ENCODE measurements at places on chromosomes 12 and 14.

- DNase-seq: peak; percentile 29
Measured at GRCh38 chr12:95918194-95918993, 24.0 kb downstream of the CCDC38 start.

GRCh38 chr14:97851428-97851995 is 1054.3 kb downstream of the VRK1 start:
- no peak for DNase-seq

DNA sequence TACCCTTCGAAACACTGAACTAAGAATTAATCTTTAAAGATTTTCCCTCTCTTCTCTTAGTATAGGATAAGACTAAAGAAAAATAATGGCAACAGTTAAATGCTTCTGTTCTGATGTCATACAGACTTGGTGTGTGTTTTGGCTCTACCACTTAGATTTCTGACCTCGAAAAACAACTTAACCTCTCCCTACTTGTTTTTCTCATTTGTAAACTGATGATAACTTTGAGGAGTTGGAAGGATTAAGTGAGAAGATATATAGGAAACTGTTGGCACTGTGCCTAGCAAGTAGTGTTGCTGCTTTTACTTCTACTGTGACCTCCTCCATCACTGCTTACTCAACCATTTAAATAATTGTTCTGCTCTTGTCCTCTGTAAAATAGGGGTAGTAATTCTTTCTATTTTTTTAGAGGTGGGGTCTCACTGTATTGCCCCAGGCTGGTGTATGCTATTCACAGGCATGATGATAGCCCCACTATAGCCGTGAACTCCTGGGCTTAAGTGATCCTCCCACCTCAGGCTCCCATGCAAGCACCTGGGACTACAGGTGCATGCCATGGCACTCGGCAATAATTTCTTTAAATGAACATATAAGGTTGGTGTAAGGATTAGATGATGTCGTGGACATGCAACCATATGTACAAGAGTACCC is 22.4 kb downstream of the PALS1 start:
- no peak for DNase-seq

GRCh38 chr14:90508536-90509254 is 111.9 kb downstream of the CALM1 start:
- DNase-seq: no peak

- no peak for DNase-seq
Measured at GRCh38 chr14:53450871-53451270, 297.7 kb upstream of the DDHD1 start.

DNA sequence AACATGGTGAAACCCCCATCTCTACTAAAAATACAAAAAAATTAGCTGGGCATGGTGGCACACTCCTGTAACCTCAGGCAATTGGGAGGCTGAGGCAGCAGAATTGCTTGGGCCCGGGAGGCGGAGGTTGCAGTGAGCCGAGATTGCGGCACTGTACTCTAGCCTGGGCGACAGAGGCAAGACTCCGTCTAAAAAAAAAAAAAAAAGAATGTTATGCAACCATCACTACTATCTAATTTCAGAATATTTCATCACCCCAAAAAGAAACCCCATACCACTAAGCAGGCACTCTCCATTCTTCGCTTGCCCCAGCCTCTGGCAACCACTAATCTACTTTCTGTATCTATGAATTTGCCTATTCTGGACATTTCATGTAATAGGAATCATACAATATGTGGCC is 68.8 kb upstream of the AMN start:
- no peak for DNase-seq

DNA sequence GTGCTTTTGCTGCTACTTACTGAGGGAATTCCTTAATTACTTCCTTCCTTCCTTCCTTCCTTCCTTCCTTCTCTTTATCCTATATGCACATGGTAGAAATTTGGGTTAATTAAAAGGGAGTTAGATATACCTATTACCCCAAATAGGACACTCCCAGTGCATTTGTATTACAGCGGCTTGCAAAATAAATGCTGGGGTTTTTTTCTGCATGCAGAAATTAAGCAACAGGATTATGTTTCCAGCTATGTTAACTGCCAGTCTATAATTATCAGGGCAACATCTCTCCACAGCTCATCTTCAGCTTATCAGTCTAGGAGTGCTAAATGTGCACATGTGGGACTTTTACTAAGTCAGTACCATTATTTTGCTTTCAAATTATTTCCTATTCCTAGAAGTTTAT is 132.9 kb upstream of the SLC35F4 start:
- no peak for DNase-seq

DNA sequence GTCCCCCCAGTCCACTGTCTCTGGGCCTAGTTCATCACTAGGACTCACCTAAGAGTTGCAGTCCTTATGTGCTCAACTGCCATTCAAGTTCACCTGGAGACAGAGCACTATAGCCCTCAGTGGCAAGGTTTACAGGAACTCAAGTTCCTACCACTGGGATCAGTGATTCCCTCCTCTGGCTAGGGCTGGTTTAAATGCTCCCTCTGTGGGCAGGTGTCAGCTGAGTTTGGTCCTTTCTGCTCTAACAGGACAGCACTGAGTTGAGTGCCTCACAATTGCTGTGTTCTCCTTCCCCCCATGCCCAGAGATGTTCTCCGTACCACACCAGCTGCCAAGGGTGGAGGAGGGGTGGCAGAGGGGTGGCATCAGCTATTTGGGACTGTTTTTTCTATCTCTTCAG is 20.8 kb upstream of the SAV1 start:
- no peak for DNase-seq

- no peak for DNase-seq
Measured at GRCh38 chr12:98332642-98333041, 182.7 kb upstream of the TMPO start.

GRCh38 chr12:64675795-64676194 is 65.5 kb downstream of the RASSF3 start:
- no peak for DNase-seq

GRCh38 chr12:50110127-50110761 is 1.8 kb upstream of the COX14 start:
- no peak for DNase-seq

GRCh38 chr12:126830778-126831680 is 1435.9 kb upstream of the TMEM132C start:
- DNase-seq: no peak

DNA sequence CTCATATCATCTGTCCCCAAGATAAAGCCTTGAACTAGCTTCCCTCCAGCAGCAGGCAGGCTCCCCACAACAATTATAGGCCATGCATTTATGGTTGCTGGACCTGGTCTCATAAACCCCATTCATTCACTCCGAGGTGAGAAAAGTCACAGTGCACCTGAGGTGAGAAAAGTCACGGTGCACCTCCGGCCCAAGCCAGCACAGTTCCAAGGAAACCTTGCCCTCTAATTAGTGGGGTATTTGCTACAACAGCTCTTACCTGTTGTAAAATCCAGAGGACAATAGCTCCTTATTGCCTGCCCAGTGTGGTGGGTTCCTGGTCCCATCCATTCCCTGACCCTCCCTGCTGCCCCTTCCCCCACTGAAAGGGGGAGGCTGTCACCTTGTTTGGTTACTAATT is 65.6 kb downstream of the FBXL14 start:
- no peak for DNase-seq

DNA sequence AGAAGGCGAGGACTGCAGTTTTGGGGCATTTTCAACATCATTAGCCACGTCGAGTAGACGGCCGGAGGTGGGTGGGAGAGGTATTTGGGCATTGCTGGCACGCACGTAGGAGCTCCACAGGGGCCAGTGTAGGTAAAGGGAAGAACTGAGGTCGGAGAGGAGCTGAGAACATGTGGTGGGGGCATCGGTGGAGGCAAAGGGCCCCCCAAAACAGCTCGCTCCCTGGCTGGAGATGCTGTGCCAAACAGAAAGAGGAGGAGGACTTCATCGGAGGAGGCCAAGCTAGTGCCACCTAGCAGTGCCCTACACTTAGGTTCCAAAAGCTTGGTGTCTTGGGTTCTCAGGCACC is 52.0 kb upstream of the PPP2R5C start:
- no peak for DNase-seq

GRCh38 chr12:113135178-113136127 is at the start of gene RASAL1:
Gene RASAL1 (minus strand): TSS chr12:113135761. CDS start chr12:113135462, 299 bp downstream.
- DNase-seq: peak; percentile 76

- DNase-seq: no peak
Measured at GRCh38 chr14:23025151-23025814, 9.4 kb downstream of the PSMB5 start.

All from activated CD4-positive, alpha-beta T cell treated with anti-CD3 and anti-CD28 coated beads, Interleukin-2, amount 50 U/mL, for 4 hours (primary cell).